ENCODE measurements at places on chromosomes 3 and 15.

- no peak for DNase-seq
Measured at GRCh38 chr3:147381596-147381995, 24.7 kb downstream of the ZIC4 start.

GRCh38 chr15:87570206-87570605 is 686.3 kb downstream of the NTRK3 start:
- DNase-seq = no peak

GRCh38 chr3:96970211-96970610 is 155.8 kb downstream of the EPHA6 start:
- no peak for DNase-seq

DNA sequence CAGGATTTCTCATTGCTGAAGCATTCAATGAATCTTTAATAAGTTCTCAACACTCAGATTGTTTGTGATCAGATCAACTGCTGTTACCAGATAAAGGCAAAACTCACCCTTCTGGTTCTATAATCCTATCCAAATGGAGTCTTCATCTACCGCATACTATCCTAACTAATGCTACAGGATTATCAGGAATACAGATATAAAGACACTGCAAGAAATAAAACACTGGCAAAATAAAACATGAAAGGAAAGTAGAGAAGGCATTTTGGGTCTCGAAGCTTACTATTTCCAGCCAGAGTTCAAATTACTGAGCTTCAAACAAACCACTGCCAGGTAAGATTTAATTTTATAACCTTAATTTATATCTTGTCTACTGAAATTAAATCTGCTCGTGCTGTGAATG is 524 bp downstream of the CHRM5 start:
- DNase-seq = no peak

DNA sequence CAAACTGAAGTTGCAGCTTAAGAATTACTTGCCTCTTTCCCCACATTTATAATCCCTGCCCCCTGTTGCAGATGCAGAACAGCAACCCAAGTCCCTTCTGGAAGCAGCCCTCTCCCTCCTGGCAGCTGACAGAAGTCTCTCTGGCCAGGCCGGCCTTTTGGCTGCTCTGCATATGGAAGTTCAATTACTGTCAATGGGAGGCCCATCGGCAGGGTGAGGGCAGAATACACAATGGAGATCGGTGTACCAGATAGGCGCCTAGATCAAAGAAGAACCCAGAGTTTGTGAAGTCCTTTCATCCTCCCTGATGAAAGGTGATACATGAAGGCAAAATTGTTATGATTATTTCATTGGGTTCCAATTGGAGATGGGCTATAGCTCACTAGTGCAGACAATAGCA is 327.9 kb upstream of the CTNNB1 start:
- DNase-seq = no peak

DNA sequence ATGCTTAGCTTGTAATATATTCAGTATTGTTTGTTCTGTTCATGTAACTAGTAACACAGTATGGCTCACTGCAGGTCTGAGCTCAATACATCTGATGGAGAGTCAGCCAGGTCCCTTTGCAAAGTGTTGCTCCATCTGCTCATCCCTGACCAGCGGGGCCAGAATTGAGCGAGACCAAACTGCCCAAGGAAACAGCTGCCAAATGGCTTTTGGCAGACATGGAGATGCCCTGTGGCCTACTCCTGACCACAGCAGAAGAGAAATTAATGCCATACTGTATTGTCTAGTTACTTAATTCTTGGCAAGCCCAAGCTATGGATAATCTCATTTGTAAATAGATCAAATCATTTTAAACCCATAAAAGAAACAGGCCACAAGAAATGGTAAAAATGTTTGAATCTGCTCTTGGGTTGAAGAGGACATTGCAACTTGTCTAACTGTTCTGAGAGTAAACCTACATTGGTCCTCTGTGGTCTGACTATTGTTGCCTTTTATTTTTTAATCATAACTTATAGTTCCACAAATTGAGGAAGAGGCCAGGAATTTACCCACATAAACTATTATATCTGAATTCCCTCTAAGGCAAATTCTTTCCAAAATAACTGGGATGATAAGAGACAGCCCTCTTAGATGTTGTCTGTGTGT is 209.5 kb downstream of the EBLN2 start:
- no peak for DNase-seq

DNA sequence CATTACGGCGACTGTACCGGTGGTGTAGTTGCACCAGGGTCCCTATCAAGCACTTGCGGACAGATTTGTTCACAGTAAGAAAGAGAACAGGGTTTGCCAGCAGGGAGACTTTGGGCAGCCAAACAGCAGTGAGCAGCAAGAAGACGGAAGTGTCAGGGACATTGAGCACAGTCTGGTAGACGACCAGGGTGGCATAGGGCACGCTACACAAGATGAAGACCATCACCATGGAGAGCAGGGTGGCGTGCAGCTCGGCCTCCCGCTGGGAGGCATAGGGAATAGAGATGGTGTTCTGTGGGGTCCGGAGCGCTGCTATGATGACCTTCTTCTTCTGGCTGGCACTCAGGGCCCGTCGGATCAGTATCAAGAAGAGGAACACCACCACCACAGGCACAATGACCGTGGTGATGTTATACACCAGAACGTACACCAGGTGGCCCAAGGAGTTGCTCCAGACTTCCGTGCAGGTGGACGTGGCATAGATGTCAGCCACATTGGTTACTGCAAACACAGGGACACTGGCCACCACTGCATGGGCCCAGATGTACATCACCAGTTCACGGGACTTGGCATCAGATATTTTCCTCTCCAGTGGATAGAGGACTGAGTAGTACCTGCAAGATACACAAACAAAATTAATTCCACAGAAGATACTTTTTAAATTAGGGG is 19.1 kb upstream of the FSIP1 start:
- DNase-seq = no peak

- no peak for DNase-seq
Measured at GRCh38 chr15:77716632-77717332, 84.1 kb upstream of the LINGO1 start.

DNA sequence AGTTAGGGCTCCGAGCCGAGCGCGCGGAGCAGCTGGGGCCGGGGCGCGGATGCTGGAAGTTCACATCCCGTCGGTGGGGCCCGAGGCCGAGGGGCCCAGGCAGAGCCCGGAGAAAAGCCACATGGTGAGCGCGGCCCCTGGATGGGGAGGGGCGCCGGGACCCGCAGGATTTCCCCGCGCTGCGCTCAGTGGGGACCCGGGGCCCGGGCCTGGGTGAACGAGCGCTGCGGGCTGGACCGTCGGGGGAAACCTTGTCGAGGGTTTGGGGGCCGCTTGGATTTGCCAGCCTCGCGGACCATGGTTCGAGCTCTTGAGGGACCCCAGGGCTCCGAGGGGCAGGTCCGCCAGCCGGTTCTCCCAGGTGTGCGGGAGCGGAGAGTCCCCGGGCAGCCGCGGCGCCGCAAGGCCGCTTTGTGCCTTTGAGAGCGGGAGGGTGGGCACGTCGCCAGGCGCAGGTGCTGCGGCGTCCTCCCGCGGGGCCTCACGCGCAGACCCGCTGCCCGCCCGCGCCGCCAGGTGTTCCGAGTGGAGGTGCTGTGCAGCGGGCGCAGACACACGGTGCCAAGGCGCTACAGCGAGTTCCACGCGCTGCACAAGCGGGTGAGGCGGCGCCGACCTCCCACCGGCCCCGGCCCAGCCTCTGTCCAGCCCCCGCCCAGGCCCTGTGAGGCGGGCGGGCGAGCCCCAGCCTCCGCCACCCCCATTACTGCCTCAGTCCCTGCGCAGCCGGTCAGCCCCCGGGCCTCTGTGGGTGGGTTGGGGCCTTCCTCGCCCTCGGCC is at the start of gene SNX22:
SNX22 (plus strand) TSS at position 5 of the 780 bp plus-strand sequence; CDS start at position 50, 45 bp downstream.
- DNase-seq = no peak

DNA sequence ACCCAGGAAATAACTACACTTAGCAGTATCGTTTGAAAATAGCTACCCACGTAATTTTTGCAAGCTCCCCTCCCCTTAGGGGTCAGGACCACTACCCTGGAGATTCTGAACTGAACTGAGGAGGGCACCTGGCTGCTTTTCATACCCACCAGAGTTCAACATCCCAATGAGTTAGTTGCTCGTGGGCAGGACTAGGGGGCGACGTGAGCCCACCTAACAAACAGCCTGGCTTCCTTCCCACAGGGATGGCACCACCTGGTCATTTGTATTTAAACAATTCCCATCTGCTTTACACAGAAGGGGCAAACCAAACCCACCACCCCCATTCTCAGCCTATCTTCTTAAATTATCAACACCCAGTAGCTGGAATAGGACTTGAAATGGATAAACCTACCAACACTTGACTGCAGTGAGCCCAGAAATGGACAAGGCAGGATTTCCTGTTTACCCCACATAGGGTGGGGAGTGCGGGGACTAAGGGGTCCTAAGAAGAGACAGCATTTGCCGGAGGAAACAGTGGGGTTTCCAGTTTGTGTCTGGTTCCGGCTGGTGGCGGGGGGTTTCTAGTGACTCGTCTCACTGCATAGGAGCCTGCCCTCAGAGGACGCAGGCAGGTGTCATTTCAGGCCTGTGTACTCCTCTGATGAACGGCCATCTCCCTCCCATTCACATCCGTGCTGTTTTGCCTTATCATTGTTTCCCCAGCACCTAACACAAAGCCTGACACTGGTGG is 11.6 kb upstream of the VGLL4 start:
- DNase-seq = no peak

DNA sequence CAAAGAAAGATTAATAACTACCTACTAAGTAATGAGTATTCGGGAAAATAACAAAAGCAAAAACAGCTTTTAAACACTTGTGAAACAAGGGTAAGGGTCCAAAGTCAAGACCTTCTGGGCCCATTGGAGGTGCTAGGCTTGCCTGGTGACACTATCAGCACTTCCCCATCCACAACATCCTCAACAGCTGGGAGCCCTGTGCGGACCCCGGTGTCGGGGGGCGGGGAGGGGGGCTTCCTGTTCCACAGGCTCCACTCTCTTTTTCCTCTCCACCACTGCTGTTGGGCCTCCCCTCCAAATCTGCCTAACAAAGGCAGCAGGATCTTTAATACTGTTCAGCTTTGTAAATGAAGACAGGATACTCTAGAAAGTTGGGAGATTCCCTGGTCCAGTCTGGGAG is 21.6 kb downstream of the NGRN start:
- no peak for DNase-seq

DNA sequence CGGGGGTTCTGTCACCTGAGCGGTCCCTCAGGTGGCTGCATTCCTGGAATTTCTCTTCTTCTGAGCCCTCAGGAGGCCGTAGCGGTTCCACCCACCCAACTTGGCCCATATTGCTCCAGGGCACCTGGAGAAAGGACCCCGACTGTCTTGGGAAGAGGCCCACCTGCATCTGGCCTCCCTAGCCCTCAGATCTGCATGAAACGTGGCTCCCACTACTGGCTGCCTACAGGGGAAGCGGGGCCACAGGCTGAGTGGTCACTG is 9.9 kb upstream of the ANPEP start:
- no peak for DNase-seq

- no peak for DNase-seq
Measured at GRCh38 chr3:10928407-10928960, 64.1 kb upstream of the SLC6A1 start.

GRCh38 chr3:10330319-10330718 is 9.4 kb upstream of the SEC13 start:
- DNase-seq = no peak

- DNase-seq = no peak
Measured at GRCh38 chr3:132679911-132680310, 19.8 kb downstream of the UBA5 start.

DNA sequence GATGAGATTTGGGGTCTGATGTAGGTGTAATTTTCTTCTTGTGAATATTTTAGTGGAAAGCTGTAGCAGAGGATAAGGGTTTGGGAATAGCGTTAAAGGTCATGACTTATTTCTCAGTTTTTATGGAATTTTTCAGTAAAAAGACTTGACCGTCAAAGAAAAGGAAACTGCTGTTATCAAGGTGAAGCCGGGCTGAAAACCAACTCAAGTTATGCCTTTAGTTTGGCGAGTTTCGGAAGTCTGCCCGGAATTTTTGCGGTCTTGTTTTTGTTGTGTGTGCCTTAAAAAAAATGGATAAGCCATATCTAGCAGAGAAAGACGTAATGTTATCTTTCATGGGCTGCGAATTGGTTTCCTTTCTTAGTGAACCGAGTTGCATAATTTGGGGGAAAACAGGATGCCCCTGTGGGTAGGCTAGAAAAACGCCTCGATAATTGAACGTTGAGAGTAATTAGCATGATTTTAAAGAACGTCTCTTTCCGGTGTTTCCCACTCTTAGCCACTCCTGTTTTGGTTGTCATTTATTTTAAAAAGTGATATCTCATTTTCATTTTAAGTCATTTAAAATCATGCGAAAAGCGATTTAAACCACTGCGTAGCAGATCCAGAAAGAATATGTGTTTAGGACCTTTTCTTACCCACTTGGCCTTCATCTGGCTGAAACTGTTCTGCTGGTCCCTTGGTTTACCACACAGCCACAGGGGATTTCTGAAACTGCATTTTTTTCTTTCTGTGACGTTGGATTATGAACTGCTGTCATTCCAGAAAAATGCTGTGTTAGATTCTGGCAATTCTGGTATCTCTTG is 1.1 kb downstream of the NFKBIZ start:
- no peak for DNase-seq

DNA sequence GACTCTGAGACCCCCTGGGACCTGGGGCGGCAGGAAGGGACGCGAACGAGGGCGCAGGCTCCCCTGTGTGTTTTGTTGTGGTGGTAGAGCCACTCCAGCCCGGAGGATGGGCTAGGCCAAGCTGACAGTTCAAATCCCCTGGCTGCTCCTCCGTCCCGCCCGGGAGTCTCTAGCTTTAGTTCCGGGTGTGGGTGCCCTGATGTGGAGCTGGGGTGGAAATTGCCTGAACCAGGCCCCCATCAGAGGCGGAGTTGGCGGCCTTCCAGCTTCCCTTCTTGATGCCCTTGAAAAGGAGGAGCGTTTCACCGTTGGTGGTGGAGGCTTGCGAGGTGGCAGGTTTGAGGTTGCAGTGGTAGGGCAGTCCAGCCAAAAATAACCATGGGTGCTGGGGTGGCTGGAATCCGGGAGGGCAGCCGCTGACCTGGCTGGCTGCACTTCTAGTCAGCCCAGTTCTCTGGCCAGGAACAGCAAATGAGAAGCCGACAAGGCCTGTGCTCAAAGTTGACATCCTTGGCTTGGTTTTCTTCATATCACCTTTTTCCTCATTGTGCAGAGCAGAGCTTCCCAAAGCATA is 817 bp downstream of the CLK3 start:
- no peak for DNase-seq

DNA sequence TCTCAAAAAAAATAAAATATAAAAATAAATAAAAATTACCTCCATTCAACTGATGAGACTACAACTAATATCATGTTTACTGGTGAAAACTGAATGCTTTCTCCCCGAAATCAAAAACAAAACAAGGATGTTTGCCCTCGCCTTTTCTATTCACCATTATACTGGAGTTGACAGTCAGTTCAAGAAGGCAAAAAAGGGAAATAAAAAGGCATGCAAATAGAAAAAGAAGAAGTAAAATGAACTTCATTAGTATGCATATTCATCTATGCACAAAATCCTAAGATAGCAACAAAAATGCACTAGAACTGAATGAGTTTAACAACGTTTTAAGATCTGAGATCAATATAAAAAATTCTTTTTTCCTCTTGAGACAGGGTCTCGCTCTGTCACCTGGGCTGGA is 72.7 kb upstream of the FAM174B start:
- no peak for DNase-seq

- no peak for DNase-seq
Measured at GRCh38 chr3:137948400-137949072, 61.4 kb upstream of the CLDN18 start.
